Foreskin keratinocyte (primary cell): ENCODE measurements at places on chromosomes 3 and 15. TPM values are rescaled to one million over a fixed set of nuclear protein-coding genes. Genes with fewer than 3 reads are reported as not detected.

ANKUB1 gene
- total RNA-seq: 0.42 and 0.82 TPM in 2 replicates

MESP2 gene
- total RNA-seq: 0.88 and 1.3 TPM in 2 replicates

TM4SF18 gene
- total RNA-seq: not detected in 2 replicates

ALAS1 gene
- total RNA-seq: 57.7 and 67.5 TPM in 2 replicates

WDR93 gene
- not detected in 2 replicates for total RNA-seq

CCDC9B gene
- total RNA-seq: 48.7 and 61.7 TPM in 2 replicates

CLEC3B gene
- not detected in 2 replicates for total RNA-seq

BCL2A1 gene
- total RNA-seq: not detected in 2 replicates

SLC7A14 gene
- total RNA-seq: 0.04 TPM in 1 of 2 replicates, not detected in the other

UACA gene
- 45.8 and 46.1 TPM in 2 replicates for total RNA-seq

DNAJA4 gene
- total RNA-seq: 8.8 and 10.6 TPM in 2 replicates

- no peak for DNase-seq
Observed at GRCh38 chr3:81452418-81452817, 309.0 kb downstream of the GBE1 start.

DNA sequence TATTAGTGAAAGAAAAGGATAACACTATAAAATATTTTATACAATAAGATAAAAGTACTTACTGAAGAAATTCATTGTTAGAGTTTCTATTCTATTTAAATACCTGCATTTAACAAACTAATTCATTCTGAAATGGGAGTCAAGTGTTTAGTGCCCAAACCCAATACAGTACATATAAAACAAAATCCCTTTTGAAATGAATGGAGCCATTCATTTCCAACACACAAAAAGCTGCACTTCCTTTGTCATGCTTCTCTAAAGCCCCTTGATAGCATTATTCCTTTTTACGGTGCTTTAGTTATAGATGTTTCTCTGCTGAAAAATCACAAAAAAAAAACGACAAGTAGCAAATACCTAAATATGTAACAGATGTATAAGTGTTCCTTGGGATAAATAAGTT, 596.3 kb downstream of the ZIC1 start:
- DNase-seq: no peak

GRCh38 chr3:195020921-195021320, 250.0 kb downstream of the XXYLT1 start:
- DNase-seq: no peak

DNA sequence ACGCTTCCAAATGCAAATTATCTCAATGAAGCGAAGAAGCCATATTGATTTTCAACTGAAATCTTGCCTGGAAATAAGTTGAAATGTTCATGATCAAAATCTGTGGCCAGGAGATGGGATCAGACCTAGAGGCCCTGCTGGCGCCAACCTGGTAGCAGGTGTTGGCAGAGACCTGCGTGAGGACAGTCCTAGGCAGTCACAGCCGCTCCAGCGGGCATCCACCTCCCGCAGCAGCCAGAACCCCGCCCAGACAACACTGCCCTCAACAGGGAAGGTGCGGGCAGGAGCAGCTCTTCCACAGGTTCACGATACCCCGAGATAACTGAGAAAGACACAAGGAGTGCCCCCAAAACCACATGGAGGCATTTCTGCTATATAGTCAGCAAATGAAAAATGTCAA, 145.3 kb downstream of the XXYLT1 start:
- no peak for DNase-seq

- no peak for DNase-seq
Observed at GRCh38 chr3:84717894-84718293, 240.9 kb upstream of the CADM2 start.

DNA sequence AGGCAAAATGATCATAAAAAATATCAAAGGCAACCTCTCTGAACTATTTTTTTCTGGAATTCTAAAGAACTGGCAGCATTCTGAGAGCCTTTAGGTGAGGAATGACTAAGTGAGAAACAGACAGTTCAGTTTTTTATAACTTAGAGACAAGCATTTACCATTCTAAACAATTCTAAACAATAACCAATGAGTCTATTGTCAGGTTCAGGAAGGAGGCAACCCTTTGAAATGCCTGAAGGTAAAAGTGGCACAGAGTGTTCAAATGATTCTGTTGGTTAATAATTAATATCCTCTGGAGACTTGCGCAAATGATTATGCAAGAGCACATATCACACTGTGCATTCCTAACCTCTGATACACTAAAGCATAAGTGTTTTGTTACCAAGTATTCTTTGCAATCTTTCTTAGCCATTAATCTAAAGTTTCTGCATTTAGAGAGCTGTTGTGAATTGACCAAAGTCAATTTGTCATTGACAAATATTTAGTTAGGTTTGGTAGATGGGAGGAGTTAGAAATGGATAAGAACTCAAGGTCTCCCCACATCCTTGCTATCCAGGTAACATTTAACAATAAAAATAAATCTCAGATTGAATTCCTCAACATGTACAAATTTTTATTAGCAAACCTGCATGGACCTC, 9.2 kb upstream of the TGFBR2 start:
- peak; percentile 98 for DNase-seq

DNA sequence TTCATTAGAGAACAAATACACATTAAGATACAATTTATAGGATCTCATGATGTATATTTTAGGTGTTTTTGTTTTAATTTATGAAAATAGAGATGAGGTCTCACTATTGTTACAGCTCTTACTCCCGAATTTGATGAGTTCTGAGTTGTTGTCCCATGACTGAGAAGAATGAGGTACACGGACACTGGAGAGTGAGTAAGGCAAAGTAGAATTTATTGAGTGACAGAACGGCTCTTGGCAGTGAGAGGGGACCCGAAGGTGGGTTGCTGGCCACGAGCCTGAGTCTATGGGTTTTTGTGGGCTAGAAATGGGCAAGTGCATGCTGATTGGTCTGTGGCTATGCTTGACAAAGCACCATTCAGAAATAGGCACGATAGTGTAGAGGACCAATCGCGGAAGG, 3.1 kb upstream of the RNF168 start:
- no peak for DNase-seq

GRCh38 chr15:85672332-85673084, 122.2 kb downstream of the KLHL25 start:
- no peak for DNase-seq

GRCh38 chr3:16936233-16936632, 51.5 kb downstream of the PLCL2 start:
- no peak for DNase-seq

GRCh38 chr3:169607949-169608348, 55.6 kb downstream of the MECOM start:
- DNase-seq: no peak

DNA sequence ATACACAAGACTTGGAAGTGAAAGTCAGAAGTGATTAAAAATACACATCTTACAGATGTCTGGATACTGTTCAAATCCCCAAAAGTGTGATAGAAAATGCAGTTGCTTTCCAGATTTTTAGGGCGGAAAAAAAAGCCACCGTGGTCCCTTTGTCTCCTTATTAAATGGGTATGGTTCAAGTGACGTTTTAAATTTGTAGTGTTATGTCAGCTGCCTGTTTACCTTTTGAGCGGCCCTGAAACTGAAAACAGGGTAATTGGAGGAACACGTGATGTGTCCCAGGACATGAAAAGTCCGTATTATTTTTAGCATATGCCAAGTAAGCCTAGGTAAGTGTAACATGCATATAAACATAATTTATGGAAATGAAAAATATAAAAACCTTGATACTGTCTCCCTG, 109.0 kb upstream of the PDZRN3 start:
- no peak for DNase-seq

DNA sequence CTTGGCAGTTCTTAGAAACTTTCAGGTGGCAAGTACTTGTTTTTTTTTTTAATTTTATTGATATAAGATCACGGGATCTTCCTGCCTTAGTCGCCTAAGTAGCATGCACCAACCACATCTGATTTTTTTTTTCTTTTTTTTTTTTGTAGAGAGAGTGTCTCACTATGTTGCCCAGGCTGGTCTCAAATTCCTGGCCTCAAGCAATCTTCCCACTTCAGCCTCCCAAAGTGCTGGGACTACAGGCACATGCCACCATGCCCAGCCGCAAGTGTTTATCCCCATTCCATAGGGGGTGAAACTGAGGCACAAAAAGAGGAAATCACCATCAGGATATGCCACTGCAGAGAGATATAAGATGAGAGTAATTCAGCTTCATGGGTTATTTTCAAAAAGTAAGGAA, 102.9 kb downstream of the IGF2BP2 start:
- DNase-seq: no peak

GRCh38 chr3:131856171-131856570, 178.6 kb downstream of the CPNE4 start:
- peak; percentile 48 for DNase-seq

- peak; percentile 17 for DNase-seq
Observed at GRCh38 chr15:36161771-36162212, 417.6 kb upstream of the CDIN1 start.

- no peak for DNase-seq
Observed at GRCh38 chr15:65209701-65210643, 1.3 kb downstream of the CILP start.

- DNase-seq: no peak
Observed at GRCh38 chr3:105828703-105829102, 40.1 kb downstream of the CBLB start.

DNA sequence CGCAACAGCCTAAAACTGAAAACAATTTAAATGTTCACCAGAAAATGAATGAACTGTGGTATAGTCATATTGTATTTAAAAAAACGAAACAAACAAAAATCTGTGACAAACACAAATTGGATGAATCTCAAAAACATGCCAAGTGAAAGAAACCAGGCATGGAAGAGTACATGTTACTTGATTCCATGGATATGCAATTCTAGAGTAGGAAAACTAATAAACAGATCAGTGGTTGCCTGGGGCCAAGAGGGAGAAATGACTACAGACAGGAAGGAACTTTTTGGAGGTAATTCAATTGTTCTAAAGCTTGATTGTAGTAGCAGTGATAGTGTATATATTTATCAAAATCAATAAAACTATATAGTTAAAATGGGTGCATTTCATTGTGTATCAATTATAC, 16.8 kb downstream of the UBE3A start:
- DNase-seq: no peak

DNA sequence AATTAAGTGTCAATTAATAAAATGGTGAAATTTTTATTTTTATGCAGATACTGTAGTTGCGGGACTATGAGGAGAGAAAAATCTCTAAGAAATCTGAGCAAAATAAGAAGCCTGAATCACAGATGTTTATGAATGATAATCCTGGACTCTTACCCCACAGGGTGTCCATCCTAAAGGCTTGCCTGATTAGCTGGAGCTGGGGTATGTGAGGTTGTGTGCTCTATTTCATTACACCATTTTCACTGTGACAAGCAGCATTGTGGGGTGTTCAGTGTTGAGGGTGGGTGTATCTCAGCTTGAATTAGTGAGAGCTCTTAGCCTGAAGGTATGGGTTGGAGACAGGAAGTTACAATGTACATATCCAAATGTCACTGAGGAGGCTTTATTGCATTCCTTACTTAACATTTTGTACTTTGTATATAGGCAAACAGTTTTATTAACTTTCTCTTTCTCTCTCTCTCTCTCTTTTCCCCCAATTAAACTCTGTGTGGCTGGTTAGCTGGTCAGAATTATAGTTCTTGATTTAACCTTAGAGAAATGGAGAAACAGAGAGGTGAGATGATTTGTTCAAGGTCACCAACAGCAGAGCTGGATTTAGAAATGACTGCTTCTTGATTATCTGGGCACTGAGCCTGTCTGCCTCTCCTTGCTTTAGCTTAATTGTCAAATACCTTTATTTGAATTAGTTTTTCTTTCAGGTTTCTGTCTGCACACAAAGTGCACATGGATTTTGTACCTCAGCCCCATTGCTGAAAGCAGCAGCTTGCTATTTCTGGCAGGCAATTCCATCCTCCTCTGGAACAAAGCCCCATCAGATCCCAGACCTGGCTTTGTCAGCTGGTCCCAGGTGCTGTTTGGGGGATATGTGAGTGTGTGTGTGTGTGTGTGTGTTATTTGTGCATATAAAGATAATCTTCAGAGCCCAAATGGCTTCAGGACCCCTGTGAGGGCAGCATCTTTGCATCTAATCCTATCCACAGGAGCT, 35.8 kb downstream of the GJD2 start:
- DNase-seq: no peak

GRCh38 chr3:359672-360071, 163.1 kb downstream of the CHL1 start:
- no peak for DNase-seq
